ENCODE measurements at places on chromosomes 16 and 17.

DNA sequence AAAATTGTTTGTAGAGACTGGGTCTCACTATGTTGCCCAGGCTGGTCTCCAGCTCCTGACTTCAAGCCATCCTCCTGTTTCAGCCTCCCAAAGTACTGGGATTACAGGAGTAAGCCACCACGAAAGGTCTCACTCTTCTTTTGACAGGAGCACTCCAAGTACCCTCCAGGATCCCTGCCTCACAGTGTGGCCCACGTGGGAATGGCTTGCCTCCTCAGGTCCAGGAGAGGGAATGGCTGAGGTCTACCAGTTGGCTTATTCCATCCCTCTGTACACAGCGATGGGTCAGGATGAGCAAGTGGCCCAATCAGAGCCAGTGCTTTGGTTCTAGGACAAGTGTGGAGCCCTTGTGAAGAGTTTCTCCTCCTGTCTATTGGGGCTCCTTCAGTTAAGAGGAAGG, 73.7 kb upstream of the ZNF423 start:
- no peak for DNase-seq

- DNase-seq = no peak
Observed at GRCh38 chr17:62101090-62101489, 36.0 kb upstream of the MED13 start.

GRCh38 chr16:2465653-2466415, 5.3 kb upstream of the NTN3 start:
- no peak for DNase-seq

- DNase-seq = no peak
Observed at GRCh38 chr16:17213974-17214373, 256.8 kb downstream of the XYLT1 start.

GRCh38 chr17:65544672-65545071, 16.8 kb downstream of the AXIN2 start:
- no peak for DNase-seq

DNA sequence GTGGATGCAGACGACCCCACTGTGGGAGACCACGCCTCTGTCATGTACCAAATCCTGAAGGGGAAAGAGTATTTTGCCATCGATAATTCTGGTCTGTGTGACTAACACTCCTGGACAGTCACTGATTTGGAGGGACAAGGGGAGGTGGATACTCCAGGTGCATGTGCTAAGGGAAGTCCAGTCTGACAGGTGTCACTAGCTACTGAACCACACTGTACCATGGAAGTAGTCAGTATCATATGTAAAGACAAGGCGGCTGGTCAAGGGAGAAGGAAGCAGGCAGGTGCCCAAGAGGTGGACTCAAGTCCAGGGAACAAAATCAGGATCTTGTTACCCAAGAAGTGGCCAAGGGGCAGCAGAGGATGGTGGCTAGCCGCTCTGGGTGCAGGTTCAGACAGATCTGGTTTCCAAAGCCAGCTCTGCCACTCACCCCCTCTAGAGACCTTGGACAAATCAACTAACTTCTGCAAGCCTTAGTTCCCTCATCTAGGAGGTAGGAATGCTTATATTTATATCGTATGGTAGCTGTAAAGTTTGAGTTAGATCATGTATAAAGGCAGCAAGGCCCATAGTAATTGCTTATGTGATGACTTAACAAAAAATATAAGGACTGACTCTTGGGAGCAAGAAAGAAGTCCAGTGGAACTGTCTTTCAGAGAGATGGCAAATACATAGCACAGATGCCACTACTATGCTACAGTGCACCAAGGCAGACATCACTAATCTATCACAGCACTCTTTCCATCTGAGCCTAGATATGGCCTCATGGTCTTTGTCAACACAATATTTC, 22.1 kb downstream of the CDH5 start:
- no peak for DNase-seq

DNA sequence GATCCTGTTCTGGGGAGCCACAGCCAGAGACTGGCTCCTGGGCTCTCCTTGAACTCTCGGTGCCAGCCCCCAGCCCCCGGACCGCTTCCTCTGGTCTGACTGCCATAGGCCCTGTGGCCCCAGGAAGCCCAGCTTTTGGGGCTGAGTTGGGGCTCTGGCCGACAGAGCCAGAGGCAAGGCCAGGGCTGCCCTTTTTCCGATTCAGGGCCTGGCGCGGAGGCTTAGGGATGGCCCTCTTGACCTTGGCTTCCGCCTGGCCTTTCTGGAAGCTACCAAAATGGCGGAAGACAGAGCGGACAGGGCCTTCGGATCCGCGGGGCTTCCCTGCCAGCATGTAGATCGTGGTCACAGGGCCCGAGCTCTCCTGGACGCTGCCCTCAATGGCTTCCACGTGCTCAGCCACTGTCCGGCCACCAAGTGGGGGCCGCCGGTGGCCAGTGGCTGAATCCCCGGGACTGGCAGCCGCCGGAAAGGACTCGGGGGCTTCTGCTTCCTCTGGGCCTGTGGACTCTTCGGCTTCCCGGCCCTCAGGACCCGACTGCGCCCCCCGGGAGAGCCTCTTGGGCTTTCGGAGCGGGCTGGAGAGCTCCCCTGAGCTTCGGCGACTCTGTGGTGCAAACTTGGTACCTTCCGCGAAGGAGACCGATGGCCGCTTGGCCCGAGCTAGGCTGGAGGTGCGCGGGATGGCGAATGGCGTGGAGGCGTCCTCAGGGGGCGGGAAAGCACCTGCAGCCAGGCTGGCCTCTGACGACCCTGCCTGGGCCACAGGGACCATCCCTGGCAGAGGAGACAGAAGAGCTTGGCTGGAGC, 6.4 kb upstream of the SLC43A2 start:
- DNase-seq = no peak

DNA sequence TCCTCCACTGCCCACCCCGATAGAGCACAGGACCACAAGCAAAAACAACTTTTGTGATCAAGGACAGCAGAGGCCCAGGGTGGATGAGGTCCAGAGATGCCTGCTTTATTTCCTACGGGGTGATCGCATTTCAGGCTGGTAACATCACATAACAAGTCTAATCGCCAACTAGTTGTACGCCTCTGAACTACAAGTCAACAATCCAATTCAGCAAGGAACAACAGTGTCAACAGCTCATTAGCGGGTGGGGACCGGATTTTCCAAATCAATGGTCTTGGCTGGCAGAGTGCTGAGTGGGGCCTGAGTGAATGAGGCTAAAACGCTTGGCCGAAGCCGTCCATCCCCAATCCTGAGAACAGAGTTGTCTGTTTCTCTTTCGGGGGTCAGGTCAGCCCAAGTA, 17.1 kb downstream of the MRM3 start:
- no peak for DNase-seq

- no peak for DNase-seq
Observed at GRCh38 chr17:41360296-41360995, 9.2 kb downstream of the KRT33B start.

- no peak for DNase-seq
Observed at GRCh38 chr17:44794851-44795413, 35.2 kb downstream of the GJC1 start.

DNA sequence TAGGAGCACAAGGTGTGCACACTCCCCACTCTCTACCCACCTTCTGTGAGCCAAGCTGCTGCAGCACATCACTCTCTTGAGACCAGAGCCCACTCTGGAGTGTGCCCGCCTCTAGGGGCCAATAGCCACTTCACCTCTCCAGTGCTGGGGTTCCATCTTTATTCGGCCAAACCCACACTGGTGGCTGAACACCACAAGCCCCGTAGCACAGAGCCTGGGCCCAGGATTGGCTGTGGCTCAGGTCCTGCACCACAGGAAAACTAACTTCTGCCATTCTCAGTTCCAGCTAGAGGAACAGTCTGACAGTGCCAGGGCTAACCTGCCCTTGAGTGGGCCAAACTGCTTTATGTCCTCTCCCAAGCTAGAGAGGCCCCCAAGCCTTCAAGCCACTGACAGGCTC, 111.0 kb upstream of the TOX3 start:
- DNase-seq = no peak

DNA sequence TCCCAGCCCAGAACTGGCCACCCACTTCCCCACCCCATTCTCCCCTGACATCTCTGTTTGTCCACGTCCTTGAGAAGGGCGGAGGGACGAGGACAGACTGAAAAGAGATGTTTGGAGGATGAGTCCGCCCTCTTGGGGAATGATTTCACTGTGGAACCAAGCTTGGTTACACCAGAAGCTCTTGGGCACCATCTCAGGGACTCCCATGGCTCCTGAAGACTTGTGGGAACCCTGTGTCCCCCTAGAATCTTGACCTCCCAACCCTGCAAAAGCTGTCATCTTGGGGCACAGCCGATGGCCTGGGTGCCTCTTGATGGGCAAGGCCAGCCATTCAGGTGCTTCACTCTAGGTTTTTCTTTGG, 25.9 kb upstream of the LITAF start:
- no peak for DNase-seq

DNA sequence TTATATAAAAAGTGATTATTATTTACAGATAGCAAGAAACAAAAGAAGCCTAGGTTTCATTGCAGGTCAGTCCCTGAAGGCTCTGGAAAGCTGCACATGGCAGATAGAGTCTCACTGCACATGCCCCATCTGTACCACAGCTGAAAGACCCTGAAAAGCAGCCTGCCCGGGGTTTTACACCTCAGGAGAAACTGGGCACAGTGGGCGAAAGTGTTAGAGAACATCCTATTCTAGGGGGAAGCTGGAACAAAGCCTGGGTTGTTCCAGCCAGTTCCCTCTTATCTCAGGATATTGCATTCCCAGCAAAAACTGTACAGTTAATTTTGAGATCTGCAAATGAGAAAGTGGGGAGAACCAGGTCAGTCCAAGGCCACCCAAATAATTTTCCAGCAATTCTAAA, 419.7 kb downstream of the CNTNAP4 start:
- DNase-seq = no peak

- no peak for DNase-seq
Observed at GRCh38 chr16:88763502-88764053, 21.4 kb downstream of the PIEZO1 start.

DNA sequence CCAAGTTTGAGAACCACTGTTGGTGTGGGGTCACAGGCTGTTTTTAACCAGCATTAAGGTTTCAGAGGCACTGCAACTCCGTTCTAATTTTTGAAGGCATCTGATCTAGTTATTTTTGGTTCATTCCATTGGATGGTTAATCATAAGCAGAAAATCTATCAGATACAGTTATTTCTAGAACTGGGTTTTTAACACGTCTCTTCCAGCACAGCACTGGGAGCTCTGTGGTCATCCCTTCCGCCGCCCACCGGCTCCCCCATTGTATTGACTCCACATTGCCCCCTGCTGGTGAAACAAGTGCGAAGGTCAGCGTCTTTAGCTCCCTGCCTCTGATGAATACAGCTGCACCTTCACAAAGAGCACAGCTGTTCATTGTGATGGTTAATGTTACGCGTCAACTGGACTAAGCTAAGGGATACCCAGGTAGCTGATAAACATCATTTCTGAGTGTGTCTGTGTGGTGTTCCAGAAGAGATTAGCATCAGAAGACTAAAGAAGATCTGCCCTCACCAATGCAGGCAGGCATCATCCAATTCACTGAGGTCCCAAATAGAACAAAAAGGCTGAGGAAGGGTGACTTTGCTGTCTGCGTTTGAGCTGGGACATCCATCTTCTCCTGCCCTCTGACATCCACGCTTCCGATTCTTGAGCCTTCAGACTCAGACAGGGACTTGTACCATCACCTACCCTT, 8.5 kb downstream of the CCL18 start:
- peak; percentile 60 for DNase-seq

- no peak for DNase-seq
Observed at GRCh38 chr16:56288019-56288418, 96.7 kb downstream of the GNAO1 start.

DNA sequence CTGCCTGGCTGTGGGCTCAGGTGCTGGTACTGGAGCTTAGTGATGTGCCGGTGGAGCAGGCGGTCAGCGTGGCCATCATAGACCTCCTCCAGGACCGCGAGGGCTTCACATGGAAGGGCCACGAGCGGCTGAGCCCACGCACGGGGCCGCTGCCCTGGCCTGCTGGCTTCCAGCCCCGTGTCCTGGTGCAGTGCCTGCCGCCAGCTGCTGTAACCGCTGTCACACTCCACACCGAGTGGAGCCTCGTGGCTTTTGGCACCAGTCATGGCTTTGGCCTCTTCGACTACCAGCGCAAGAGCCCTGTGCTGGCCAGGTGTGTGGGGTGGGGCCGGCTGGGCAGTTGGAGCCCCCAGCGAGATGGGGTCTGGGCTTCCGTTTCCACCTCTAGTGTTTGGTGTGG, 12.0 kb downstream of the LLGL1 start:
- DNase-seq = no peak

GRCh38 chr17:71057448-71057847, 888.1 kb downstream of the KCNJ2 start:
- no peak for DNase-seq

GRCh38 chr16:74560912-74561311, 46.0 kb downstream of the GLG1 start:
- DNase-seq = no peak

DNA sequence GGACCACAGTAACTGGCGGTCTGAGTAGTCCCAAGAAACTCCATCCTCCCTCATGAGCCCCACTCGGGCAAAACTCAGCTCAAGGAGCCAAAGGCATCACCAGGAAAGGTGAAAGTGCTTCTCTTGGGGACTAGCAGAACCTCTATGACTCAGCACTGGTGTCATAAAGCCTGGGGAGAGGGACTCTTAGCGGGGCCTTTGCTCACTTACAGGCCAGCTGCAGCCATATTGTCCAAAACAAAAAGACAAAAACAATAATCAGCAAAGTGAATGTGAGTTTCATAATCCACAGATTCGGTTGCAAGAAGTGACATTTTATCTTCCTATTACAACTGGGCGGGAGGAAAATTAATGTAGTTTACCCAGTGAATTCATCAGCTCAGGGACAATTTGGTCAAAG, at the start of gene TEKT5:
Gene TEKT5 (minus strand): TSS at position 101 of the 400 bp plus-strand sequence. CDS start 57 bp downstream, at position 44.
- DNase-seq = no peak

DNA sequence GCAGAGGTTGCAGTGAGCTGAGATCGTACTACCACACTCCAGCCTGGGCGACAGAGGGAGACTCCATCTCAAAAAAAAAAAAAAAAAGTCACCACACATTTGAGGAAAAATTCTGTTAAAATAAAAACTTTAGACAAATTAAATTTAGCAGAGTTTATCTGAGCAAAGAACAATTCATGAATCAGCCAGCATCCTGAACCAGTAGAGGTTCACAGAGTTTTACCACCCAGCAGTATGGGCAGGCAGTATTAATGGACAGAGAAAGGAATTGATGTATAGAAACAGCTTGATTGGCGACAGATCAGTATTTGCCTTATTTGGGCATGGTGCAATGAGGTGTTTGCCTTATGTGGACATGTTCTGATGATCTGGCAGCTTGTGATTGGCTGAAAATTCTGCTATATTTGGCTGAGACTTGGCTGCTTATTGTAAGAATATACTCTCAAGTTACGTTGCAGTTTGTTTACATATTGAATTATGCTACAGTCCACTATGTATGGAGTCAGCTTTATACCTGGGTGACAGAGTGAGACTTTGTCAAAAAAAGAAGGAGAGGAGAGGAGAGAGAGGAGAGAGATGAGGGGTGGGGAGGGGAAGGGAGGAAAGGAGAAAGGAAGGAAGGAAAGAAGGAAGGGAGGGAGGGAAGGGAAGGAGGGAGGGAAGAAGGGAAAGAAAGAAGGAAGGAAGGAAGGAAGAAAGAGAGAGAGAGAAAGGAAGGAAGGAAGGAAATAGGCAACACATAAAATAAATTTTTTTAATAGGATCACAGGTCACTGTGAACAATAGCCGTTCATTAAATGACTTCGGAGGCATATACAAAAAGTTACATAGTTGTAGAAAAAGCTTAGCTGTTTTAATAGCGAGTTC, 14.6 kb downstream of the ABCC3 start:
- DNase-seq = no peak

GRCh38 chr16:53282975-53283946, 151.0 kb upstream of the RBL2 start:
- no peak for DNase-seq
